AG04450 (cell line): ENCODE measurements at places on chromosomes 1 and 21.

GRCh38 chr1:108747171-108747850 lies 837 bp downstream of the STXBP3 start:
- DNase-seq: peak; percentile 54

- DNase-seq: no peak
Measured at GRCh38 chr1:236391008-236391407, 3.1 kb upstream of the EDARADD start.

DNA sequence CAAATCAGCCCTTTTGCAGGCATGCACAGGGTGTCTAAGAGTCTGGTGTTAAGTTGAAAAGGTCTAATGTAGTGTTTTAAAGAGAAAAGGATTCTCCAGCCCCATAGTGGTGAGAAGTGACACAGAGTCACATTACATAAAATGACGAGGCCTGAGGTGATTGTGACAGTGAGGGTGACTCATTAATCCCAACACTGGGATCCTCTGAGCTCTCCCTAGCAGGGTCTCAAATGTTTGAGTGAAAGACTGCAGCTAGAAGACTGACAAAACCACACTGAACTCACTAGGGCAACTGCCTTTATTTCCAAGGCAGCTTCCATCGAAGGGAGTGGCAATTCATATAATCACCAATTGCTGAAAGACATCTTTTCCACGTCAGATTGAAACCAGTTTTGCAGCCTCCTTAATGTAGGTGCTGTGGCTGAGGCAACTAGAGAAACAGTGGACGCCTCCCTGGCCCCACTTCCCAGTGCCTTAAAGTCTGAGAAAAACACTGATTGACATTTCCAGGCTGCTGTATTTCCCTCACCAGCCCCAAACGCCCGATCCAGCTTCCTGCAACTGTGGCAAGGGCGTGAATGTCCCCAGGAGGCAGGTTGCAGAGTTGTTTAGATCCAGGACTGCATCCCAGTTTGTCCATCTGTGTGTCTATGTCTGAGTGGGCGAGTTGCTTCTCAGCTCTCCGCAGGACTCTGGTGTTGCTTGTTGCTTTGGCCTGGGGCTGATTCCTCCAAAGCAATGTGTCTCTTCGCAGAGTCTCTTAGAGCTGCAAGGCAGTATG lies 81.4 kb downstream of the RUNX1 start:
- no peak for DNase-seq

GRCh38 chr1:162987866-162988265 lies 81.3 kb upstream of the RGS4 start:
- no peak for DNase-seq

- no peak for DNase-seq
Measured at GRCh38 chr1:246297279-246298265, 209.5 kb downstream of the SMYD3 start.

DNA sequence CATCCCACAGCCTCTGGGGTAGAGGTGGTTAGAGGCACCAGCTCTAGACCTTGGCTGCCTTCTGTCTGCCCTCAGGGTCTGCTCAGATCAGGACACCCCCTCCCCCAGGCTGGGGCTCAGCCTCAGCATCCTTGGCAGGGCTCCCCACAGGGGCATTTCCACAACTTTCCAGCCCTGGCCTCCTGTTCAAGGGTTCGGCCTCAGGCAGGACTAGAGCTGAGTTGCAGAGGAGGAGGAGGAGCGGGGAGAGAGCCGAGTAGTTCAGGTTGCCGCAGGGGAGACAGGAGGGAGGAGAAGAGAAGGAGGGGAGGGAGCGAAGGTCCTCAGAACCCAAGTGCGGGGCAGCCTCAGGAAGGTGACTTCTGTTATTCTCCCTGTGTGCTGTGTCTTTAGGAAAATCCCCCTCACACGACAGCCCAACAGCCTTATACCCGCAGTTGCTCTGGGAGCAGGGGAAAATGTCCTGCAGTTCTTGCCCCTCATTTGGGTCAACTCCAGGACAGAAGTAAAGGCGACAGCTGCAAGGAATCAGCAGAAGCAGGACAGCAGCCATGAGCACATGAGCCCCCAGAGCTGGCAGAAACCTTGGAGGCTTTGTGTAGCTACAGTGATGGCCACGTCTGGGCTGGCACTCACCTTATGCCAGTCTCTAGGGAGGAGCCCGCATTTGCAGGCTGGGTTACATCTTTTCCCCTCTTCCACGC lies 46.5 kb upstream of the TENT5B start:
- DNase-seq: no peak

DNA sequence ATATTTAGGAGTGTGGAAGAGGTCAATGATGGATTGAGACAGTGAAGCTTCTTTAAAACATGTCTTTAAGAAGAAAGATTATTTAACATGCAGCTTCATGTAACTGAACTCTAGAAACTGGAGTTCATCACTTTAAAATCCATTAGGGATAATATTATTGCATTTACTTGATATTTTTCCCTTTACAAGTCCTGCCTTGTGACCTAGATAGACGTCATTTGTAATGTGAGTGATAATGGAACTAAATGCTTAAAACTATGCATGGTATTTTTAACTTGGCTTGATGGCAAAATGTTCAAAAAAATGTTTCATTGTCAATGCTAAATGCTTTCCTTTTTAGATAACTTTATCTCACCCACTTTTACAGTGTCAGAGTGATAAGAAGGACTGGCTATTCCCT lies 723.7 kb downstream of the RWDD3 start:
- no peak for DNase-seq

DNA sequence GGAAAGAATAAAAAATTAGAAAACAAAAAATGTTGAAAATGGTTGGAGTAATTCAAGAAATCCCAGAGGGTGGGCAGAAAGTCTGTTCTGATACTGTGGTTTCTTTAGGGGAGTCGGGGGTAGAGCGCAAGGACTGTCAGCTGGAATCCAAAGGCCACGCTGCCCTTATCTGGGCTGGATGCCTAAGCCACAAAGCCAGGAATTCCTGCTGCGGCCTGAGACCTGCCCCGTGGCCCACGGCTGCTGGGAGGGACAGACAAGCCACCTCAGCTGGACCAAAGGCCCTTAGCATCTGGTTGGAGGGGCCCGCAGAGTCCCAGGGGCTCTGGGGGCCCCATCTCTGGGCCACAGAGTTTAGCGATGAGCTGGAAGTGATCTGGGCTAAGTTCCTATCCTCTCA lies 60.2 kb downstream of the DMRTB1 start:
- no peak for DNase-seq

DNA sequence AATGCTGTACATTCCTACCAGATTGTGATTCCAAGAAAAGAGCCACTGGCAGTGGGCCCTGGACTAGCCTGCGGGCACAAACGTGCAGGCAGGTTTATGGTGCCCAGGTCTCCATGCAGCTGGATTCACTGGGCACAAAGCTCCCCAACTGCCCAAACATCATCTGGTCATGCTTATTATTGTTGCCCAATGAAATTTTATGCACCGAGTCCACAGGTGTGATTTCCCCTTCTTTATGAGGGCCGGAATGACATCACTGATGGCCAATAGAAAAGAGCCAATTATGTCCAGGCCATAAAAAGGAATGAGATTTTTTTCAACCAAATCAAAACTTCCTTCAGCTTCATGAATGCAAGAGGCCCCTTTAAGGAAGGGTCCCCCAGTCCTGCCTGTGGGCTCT lies 66.2 kb downstream of the ERI3 start:
- DNase-seq: no peak

DNA sequence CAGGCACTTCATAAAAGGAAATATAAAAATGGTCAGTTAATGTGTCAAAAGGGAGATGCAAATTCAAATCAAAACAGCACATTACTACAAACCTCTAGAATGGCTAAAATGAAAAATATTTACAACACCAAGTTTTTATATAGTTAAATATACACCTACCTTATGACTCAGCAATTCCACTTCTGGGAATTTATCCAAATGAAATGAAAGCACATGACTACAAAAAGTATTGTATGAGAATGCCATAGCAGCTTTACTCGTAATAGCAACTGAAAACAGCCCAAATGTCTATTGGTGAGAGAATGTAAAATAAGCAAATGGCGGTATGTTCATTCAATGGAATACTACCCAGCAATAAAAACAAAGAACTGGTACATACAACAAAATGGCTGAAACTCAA lies 175.8 kb upstream of the SPAG17 start:
- DNase-seq: no peak

- DNase-seq: no peak
Measured at GRCh38 chr1:223852337-223852736, 6.6 kb upstream of the TP53BP2 start.

- DNase-seq: no peak
Measured at GRCh38 chr21:17414766-17415165, 98.1 kb upstream of the CXADR start.

DNA sequence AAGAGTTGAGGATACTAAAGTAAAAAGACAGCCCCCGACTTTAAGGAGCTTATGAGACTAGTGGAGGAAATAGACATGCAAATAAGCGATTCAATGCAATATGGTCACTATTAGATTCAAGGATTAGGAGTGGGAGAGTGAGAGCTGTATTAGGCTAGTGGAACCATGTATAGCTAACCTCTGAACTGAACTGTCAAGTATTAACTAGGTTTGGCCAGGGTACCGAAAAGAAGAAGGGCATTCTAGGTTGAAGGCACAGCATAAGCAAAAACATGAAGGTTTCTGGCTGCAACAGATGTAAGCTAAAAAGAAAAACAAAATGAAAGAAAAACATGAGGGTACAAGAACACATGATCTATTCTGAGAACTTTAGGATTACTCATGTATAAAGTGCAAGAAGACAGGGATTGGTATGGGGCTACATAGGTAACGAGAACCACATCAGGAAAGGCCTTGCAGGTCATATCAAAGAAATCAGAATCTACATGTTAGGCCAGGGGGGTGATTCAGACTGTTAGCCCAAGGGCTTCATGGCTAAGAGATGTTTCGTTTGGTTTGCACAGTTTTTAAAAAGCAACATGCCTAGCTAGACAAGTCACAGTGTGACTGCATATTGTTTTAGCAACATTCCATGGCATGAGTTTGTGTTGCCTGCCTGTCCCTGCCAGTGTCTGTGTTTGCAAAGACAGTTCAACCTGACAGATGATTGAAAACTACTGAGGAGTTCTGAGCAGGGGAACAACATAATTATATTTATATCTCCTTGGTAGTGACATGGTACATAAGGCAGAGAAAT lies 54.4 kb upstream of the HAO2 start:
- DNase-seq: no peak

DNA sequence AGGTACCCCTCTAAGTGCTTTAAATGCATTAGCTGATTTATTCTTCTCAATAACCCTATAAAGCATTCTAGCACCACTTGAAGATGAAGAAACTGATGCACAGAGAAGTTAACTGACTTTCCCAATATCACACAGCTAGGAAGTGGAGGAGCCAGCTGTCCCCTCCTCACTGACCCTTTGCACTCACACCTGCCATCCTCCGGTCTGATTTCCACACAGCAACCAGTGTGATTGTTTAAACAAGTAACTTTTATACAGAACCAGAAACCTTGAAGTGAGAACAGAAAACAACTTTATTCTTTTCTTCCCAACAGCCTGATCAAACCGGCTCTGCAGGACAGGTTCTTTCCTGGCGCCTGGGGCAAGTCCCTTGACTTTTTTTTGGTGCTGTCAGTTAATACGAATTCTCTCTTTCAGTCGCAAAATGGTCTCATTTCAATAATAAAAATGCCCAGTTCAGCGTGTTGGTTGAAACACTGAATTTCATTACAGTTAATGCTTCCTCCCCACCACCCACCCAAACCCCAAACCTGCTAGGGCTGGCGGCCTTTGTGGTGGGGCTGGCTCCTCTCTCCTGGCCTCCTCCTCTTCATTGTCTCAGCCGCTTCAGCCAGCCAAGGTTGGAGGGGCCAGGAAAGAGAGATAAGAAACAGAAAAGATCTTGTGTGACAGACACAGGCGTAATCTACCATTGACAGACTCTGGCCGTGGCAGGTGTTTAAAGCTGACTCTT lies 26.4 kb upstream of the EEIG2 start:
- DNase-seq: no peak
